ENCODE measurements at places on chromosomes 7 and 10.

GRCh38 chr10:99569961-99570360, 37.2 kb downstream of the NKX2-3 start:
- no peak for DNase-seq

- DNase-seq, result no peak
Measured at GRCh38 chr10:43707770-43708169, 59.1 kb upstream of the ZNF32 start.

DNA sequence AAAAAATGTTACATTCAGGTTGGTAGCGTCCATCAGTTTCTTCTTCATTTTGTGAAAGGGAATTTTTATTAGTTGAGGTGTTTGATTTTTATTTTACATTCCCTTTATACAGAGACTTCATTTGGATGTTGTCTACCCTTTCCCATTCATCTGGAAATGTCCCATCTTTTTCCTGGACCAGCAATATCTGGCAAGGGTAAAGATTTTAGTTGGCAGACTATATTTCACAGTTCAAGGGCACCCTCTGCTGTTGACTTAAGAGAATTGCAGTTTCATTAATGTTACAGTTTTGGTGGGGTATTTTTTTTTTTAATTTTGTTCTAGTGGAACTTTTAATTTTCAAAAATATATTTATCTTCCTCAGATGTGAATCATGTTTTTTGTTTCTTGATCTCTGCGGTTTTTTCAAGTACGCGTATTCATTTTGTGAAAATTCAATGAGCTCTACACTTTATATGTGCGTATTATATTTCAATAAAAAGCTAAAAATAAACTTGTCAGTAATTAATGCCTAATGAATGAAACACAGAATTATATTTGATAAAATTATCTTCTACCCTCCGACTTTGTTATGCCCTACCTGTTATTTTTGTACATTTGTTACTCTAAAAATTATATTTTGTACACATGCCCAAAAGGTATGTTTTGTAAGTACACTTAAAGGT, 97.9 kb upstream of the KLF14 start:
- DNase-seq, result no peak

GRCh38 chr10:115065801-115066200, 27.4 kb upstream of the ATRNL1 start:
- DNase-seq, result no peak

DNA sequence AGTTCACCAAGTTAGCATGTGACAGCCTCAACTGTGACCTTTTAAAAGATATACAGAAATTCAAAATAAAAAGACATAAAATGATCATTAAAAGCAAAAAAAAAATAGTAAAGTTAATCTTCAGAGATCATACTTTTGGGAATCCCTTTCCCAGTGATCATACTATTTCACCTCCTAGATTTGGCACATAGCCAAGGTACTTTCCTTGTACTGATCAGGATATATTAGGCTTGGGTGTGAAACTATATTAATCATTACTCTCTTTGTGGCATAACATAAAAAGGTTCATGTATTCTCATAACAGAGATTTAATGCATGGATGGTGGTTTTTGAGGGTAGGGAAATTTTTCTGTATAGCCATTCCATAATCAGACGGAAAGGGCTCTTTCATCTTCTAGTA, 109.6 kb upstream of the ZWINT start:
- no peak for DNase-seq

DNA sequence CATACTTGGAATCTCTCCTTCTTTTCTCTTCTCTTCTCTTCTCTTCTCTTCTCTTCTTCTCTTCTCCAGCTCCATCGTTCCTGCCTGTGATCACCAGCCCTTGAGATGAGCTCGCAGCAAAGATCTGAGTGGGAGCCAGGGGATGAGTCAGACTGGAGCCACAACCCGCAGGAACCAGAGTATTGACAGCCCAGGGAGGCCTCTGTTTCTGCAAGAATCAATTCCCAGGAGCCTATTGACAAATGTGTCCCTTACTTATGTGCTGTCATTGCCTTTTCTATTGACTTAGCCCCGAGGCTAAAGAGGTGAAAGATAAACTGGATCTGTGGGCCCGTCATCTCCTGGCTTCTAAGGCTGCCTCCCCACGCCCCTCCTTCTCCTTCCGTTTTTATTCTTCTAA, 13.1 kb upstream of the HABP2 start:
- no peak for DNase-seq

GRCh38 chr7:42471573-42472174, 234.7 kb upstream of the GLI3 start:
- no peak for DNase-seq

DNA sequence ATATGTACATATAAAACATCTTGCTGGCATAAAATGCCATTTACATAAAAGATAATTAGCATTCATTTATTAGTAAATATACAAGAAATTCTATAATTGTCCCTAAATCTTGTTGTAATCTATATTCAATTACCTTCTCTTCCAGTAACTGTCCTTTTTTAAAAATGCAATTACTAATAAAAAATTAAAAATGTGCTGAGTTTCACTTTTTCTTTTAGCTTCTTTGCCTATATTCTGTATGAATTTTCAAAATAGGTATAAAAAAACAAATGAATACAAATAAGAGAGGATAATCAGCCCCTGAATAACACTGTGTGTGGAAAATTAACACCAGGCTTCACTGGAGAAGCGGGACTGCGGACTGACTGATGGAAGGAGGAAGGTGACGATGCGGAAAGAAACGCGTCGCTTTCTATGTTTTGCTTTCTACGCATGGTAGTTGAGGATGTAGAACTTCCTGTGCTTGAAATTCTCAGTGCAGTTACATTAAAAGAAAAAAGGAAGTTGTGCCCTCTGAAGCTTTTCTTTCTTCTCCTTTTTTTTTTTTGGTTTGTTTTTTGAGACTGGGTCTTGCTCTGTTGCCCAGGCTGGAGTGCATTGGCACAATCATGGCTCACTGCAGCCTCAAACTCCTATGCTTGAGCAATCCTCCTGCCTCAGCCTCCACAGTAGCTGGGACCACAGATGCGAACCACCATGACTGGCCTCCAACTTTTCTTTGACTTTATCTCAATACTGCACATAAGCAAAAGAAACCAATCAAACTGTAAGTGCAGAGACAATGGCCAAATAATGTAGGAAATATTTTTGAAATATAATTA, 7.4 kb upstream of the ZMYND11 start:
- DNase-seq, result no peak

DNA sequence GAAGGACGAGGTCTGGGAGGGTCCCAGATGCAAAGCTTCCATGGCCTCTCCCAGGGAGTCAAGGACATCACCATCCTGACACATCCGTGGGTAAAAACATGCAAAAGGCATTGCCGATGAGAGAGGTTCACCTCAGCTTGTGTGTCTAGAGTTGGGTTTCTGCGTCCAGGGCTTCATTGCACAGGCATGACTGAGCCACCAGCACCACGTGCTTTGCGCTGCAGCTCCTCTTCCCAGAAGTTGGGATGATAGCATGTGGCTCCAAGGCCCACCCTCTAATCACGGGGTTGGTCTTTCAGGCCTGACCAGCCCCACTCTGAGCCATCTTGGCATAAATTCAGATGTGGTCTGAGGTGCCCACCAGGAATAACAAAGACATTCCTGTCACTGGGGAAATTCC, 7.1 kb upstream of the RASGEF1A start:
- DNase-seq, result no peak

GRCh38 chr7:80047856-80048459, 86.7 kb upstream of the GNAI1 start:
- DNase-seq, result no peak

GRCh38 chr10:116831790-116832189, 17.5 kb upstream of the ENO4 start:
- no peak for DNase-seq

GRCh38 chr7:149883452-149883861, 9.7 kb downstream of the ATP6V0E2 start:
- DNase-seq, result no peak

DNA sequence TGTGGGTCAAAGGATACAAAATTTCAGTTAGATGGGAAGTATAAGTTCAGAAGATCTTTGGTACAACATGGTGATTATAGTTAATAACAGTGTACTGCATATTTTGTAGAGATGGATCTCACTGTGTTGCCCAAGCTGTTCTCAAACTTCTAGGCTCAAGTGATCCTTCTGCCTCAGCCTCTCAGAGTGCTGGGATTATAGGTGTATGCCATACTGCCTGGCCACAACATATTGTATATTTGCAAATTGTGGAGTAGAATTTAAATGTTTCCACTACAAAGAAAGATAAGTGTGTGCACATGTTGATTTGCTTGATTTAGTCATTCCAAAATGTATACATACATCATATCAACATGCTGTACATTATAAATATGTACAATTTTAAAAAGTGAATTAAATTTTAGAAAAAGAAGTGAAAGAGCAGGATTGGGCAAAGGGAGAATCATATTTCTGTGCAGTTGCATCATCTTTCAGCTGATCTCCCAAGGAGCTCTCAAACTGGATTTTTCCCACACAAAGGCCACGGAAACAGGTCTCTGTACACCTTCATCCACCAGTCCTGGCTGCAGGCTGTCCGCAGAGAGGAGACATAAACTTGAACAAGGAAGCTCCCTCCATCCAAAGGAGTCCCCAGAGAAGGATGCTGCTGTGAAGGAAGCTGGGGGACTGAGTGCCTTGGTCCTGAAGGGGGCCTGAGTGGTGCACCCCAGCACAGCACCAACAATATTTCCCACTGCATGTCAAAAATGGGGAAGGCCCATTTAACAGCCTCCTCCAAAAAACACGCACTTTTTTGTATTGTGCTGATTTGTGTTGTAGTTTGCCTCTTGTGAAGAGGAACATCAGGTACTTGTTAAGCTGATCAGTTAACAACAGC, 217.1 kb upstream of the GHITM start:
- no peak for DNase-seq

DNA sequence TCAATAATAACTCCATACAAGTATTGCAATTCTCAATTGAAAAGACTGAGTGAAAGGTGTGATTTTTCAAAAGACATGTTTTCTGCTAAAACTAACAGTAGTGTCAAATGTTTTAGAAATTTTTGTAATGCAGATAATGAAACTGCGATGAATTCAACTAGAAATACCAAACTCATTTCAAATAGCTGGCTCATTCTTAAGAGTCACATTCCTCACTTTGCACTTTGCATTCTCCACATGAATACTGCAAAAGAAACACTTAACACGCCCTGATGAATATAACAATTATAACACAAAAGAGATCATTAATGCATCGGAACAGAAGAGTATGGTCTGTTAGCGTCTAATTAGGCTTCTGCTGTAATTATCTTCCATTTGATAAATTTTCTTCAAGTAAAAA, 15.5 kb upstream of the TSPAN12 start:
- DNase-seq, result no peak

- DNase-seq, result no peak
Measured at GRCh38 chr10:71487726-71488125, 91.0 kb downstream of the CDH23 start.

DNA sequence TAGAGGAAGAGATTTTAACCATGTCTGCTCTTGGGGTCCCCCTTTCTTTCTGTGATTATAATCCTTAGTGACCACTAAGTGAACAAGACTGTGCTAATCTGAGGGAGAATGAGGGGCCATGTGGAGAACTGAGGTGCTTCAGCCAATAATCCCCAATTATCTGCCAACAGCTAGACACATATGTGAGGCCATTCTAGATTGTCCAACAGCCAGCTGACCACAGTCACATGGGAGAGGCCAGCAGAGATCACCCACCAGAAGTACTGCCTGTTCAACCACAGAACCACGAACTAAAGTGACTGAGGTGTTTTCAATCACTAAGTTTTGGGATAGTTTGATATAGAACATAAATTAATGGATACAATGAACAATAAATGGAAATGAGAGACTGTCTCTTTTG, 74.3 kb downstream of the SEMA3E start:
- DNase-seq, result no peak

- DNase-seq, result no peak
Measured at GRCh38 chr7:122363144-122363543, 58.6 kb upstream of the FEZF1 start.

GRCh38 chr7:24707988-24708615, 49.2 kb downstream of the GSDME start:
- no peak for DNase-seq

DNA sequence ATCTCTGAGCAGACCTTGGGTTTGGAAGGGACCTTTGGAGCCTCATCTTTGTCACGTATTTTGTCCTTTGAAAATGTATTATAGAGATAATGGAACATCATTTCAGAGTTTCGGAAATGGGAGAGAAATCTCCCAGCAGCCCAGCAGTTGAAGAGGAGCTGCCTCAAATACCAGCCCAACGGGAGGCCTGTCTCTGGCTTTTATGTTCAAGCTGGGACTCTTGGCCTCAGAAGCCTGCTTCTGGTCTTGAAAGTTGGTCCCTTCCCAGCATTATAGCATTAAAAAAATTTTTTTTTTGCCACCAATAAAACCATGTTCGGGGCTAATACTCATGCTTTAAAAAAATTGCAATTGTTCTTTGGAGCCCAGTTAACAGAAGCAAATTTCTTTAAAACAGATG, 73.4 kb upstream of the CTBP2 start:
- DNase-seq, result no peak

DNA sequence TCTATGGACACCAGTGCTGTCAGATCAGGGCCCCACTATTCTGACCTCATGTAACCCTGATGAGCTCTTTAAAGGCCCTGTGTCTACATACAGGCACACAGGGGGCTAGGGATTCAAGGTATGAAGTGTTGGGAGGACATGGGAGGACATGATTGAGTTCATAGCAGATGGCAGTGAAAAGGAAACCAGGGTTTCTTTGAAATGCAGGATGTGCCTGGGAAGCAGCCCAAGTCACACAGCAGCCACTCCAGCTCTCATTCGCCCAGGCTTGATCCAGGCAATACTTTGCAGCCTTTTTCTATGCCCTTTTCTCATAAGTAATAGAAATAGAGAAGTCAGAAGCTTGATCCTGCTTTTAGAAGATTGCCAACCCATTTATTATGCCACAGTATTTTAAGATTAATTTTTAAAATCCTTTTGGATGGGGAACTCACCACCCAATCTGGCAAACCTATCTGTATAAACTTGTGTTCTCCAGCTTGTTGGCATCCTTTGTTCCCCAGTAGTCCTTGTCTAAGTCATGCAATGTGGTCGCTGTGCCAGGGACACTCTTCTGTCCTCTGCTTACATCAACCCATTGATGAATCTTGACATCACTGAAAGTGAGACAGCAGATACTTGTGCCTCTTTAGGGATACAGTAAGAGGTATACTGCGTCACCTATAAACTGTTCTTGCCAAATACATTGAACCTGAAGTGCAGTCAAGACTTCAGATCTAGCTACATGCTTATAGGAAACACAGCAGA, 95.0 kb downstream of the TAF3 start:
- no peak for DNase-seq
